ENCODE measurements at places on chromosomes 7 and 10.

GRCh38 chr7:1232623-1233332 lies at the start of gene UNCX:
Gene UNCX, plus strand, starts transcription at chr7:1232872. Its CDS starts 146 bp downstream, at chr7:1233018.
- no peak for DNase-seq

DNA sequence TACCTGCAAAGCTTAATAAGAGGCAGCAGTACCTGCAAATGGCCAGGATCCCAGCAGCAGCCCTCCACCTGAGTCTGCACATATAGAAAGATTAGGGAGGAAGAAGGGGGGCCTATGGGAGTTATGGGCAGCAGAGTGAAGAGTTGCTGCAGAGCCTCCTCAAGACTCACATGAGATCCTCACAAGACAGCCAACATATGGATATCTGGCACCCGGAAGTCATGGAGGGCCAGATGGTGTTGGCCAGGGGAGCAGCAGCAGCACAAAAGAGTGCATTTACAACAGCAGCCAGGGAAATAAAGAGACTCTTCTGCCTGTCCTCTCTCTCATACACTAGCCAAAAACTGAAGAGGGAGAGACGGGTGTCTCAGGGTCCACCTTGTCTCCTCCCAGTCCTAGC lies 4.0 kb upstream of the TAS2R40 start:
- DNase-seq, result no peak

DNA sequence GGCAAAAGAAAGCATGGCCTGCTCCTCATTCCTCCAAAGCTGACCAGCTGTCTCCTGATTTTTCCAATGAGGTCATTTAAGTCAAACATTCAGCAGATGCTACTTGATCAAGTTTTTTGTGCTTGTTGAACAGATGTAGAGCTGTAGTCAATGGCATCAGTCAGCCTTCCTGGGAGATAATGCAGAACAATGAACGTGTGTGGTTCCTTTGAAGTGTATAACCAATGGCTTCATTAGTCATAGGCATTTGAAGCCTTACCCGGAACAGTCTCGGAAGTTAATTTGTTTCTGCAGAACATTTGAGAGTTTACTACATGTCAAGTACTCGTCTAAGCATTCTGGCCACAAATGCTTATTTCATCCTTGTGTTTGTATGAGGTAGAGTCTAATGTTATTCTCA lies 227.1 kb downstream of the ADRA2A start:
- DNase-seq, result no peak

GRCh38 chr10:70188768-70189167 lies 18.5 kb upstream of the SAR1A start:
- no peak for DNase-seq

DNA sequence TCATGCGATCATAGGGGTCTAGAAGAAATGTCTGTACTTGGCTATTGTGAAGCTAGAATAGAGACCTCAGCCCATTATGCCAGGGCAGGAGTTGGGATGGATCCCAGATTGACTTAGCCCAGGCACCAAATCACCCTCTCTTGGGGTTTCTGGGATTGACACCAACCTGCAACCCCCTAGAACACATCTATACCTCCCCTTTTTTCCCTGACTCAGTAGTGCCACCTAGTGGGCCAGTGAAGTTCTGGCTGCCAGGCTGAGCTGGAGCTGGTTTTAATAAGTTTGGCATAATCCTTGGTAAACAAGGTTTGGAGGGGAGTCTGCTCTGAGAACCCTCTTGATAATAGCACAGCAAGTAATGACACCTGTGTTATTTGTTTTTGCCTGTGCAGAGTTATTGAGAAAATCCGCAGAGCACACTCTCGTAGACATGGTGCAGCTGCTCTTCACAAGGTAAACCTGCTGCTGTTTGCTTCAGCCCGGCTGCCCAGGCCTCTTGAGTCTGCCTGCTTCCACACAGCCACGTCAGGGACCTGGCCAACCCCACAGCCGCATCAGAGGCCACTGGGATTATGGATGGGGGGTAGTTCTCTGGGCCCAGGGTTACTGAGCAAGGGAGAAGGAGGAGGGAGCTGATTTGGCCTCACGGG lies 43.3 kb upstream of the NFKB2 start:
- peak; percentile 42 for DNase-seq

DNA sequence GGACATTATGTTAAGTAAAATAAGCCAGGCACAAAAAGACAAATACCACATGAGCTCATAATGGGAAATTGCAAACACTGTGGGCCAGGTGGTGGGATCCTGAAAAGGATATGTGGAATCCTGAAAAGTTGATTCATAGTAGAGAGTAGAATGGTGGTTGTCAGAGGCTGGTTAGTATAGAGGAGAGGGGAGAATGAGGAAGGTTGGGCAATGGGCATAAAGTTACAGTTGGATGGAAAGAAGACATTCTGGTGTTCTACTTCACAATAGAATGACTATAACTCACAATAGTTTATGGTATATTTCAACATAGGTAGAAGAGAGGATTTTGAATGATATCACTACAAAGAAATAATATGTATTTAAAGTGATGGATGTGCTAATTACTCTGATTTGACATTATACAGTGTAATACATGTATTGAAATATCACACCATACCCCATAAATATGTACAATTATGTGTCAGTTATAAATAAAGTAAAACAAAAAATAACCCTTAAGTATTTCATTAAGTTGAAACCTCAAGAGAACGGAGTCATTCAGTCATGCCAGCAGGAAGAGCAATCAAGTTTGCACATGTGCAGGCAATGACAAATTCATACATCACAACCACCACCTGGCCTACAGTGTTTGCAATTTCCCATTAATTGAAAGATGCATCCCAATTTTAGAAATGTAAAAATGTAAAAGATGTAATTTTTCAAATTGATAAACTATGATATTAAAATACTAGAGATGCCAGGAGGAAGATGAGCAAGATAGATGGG lies 156.7 kb downstream of the MAGI2 start:
- DNase-seq, result no peak

- DNase-seq, result no peak
These were observed 143.8 kb upstream of the SLC13A1 start for GRCh38 chr7:123343611-123344010.

- DNase-seq, result no peak
These were observed at the start of gene PIK3AP1 for GRCh38 chr10:96720422-96721206. Gene PIK3AP1, minus strand, starts transcription at chr10:96720514. Its CDS starts 120 bp downstream, at chr10:96720394.

DNA sequence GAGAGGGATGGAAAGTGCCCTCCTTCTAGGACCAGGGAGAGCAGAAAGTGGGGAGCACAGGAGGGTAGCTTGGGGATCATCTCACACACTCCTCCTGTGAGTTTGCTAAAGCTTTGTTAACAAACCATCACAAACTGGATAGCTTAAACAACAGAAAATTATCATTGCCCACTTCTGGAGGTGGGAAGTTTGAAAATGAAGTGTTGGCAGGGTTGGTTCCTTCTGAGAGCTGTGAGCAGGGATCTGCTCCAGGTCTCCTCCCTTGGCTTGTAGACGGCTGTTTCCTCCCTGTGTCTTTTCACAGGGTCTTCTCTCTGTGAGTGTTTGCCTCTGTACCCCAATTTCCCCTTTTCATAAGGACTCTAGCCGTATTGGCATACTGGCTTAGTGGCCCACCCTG lies 32.0 kb upstream of the CXCL12 start:
- no peak for DNase-seq

- DNase-seq, result no peak
These were observed 568.1 kb downstream of the ACTR3B start for GRCh38 chr7:153327683-153328082.

DNA sequence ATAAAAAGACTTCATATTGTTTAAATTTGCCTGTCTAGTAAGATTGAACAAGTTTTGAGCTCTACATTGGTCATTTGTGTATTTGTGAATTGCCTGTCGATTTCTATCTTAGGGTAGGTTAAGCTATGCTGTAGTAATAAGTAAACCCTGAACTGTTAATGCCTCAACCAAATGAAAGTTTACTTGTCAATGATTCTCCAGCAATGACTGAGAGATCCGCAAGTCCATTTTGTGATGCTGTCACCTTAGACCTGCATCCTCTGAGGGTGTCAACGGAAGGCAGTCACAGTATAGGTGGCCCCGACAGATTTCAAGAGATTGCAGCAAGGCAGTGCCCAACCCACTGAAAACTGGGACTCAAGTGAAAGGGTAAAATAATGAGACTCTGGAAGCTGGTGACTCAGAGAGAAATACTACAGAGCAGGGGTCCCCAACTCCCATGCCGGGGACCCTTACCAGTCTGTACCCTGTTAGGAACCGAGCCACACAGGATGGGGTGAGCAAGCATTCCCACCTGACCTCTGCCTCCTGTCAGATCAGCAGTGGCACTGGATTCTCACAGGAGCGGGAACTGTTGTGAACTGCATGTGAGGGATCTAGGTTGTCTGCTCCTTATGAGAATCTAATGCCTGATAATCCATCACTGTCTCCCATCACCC lies 10.8 kb upstream of the PHYH start:
- DNase-seq, result no peak

DNA sequence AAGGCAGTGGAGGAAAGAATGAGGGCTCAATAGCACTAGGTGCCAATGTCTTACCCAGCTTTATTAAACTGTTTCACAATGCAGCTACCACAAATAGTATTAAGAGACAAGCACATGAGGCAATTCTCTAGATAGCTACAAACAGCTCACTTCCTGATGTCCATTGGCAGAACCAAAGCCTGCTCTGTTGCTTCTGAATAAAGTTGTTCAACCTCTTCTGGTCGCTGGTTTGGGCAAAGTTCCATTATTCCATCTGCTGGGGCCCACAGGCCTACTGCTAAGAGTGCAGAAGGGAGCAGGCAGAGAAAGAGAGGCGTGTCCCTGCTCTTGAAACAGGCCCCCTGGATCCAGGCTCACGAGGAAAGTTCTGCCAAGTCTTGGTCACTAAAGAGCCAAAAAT lies 173.9 kb downstream of the ZNF438 start:
- peak; percentile 16 for DNase-seq

GRCh38 chr10:76354212-76354738 lies 922.9 kb downstream of the LRMDA start:
- DNase-seq, result no peak

GRCh38 chr10:131245475-131246059 lies 66.0 kb downstream of the TCERG1L start:
- no peak for DNase-seq

DNA sequence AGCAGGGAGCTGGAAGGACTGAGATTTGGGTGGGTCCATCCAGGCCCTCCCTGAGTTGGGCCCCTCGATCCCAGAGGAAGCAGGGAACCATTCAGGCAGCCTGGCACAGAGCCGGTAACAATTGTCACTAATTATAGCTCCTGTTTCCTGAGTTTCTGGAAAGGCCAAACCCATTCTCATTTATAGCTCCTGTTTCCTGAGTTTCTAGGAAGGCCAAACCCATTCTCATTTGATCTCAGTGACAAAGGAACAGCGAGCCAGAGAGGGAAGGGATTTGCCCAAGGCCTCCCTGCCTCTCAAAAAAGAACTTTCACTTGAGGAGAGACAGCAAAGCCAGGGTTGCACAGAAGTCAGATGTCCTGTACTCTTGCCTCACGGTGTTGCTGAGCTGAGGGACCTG lies 521.9 kb downstream of the TYW1 start:
- DNase-seq, result no peak

DNA sequence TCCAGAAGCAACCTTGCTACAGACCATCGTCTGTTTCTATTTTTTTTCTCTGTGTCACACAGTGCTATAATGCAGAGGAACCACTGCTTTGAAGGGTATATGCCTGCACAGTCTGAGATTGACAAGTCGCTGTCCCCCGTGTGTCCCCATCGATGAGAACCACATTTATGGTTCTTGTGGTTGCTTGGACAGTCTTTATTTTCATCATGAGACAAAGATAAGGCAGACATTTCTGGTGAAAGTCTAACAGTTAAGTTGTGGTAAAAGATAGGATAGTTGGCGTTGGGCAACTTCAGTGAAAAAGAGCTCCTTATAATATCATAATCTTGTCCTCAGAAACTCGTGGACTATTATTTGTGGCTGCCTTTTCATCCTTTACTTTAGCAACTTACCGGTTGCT lies 6.3 kb upstream of the AKR1E2 start:
- DNase-seq, result no peak

DNA sequence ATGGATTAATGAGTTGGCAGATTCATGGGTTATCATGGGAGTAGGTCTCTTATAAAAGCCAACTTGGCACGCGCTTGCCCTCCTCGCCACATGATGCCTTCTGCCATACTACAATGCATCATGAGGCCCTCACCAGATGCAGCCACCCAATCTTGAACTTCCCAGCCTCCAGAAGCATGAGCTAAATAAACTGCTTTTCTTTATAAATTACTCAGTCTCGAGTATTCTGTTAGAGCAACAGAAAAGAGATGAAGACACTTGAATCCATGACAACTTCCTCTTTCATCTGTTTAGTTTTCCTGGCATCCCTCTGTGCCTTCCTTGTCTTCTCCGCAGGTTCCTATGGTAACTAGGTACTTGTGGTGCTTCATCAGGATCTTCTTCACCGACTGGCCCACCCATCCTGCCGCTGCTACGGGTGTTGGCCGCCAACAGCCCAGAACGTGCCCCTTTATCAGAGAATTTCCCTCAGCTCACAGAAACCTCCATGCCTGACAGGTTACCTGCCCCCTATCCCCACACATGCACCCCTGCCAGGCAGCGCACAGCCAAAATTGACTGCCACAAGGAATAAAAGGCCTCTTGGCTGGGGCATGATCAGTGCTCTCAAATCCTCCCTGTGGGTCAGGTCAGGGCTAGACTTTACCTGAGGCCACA lies 28.0 kb upstream of the PPIF start:
- DNase-seq, result no peak

- no peak for DNase-seq
These were observed 280.5 kb downstream of the KIF20B start for GRCh38 chr10:89981891-89982290.

- no peak for DNase-seq
These were observed 20.4 kb upstream of the ZNF488 start for GRCh38 chr10:47404446-47404845.

GRCh38 chr10:6153845-6154244 lies 48.9 kb upstream of the PFKFB3 start:
- DNase-seq, result no peak

- DNase-seq, result no peak
These were observed 130.1 kb downstream of the OTUD1 start for GRCh38 chr10:23568996-23569395.

DNA sequence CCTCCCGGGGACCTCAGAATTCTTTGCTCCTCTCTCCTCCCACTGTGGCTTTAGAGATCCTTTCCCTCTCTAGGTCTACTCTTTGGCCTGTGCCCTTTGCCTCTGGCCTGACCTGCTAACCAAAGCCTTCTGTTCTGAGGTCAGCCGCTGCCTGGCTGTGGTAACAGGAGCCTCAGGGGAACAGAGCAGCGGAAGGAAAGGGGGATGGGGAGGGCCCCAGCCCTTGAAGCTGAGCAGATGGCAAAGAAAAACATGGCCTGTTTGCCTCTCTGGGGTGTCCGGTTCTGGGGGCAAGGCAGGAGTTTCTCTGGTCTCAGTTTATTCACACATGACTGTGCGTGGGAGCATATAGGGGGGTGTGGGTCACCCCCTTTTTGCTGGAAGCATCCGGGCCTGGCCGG lies 28.2 kb downstream of the COL26A1 start:
- DNase-seq, result no peak

DNA sequence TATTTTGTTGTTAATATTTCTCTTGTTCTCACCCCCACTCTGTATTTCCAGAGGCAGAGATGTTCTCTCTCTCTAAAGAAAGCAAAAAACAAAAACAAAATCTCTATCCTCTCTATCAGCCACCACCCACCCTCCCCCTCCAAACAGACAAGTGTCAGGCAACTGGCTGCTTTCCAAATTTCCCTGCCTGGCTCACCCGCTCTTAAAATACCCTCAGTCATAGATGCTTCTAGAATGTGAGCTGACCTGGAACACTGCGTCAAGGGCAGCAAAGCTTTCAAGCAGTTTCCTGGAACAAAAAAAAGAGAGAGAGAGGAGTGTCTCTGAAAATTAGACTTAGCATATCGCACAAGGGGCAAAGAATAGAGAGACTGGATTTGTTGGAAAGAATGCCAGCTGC lies 341.0 kb upstream of the ZMIZ1 start:
- no peak for DNase-seq

Data from NCI-H226 (cell line).